Tibial artery (tissue), 4 donors: ENCODE measurements at places on chromosomes 5 and 9.
A peak's percentile ranks its signal among the peaks of the same experiment; 100 is the strongest.

- peak overlapping the region; percentile 46 for H3K27ac ChIP-seq
- no peaks in the 10 kb centered on the region for H3K36me3 ChIP-seq
- peaks cover 20% of the 10 kb centered on the region for H3K4me1 ChIP-seq
- DNase-seq: peak; percentile 56
- H3K27me3 ChIP-seq: no peaks in the 10 kb centered on the region
Measured at GRCh38 chr9:128242828-128243214, 33.0 kb downstream of the GOLGA2 start.

DNA sequence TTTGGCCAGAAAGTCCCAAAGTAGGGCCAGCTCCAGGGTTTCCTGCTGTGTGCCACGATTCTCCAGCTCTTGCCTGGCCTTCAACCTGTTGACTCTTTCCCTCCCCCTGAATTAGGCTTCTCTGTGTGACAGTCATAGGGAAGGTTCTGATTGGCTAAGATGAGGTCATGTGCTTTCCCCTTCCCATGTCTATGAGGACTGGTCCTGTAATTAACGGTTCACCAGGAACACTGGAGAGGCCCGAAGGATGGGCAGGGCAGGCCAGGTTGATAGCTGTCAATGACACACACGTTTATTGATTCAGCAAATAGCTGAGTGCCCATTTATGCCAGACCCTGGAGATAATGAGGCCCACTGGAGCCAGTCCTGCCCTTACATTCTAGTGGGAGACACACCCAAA lies 9.0 kb upstream of the PRR7 start:
- no peak for DNase-seq
- no peaks in the 10 kb centered on the region for H3K27me3 ChIP-seq
- H3K27ac ChIP-seq: no peak overlapping the region

DNA sequence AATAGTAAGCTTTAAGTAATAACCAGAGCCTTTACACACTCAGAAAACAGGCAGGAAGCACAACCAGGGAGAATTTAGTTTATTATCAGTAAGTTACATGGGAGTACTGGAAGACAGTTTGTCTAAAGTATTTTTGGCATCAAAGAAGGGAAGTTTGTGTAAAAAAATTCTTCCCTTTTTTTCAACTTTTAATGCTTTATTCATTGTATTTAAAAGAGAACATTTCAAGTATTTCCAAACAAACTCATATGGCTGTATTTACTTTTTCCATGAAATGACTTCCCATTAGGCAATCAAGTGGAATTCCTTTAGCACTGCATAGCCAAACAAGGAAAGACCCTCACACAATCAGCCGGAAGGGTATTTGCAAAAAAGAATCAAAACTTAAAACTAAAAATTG lies 26.7 kb downstream of the RNF145 start:
- H3K4me1 ChIP-seq: no peaks in the 10 kb centered on the region
- no peak overlapping the region for H3K4me3 ChIP-seq
- no peaks in the 10 kb centered on the region for H3K27me3 ChIP-seq
- H3K27ac ChIP-seq: no peak overlapping the region
- DNase-seq: no peak
- H3K36me3 ChIP-seq: no peaks in the 10 kb centered on the region

DNA sequence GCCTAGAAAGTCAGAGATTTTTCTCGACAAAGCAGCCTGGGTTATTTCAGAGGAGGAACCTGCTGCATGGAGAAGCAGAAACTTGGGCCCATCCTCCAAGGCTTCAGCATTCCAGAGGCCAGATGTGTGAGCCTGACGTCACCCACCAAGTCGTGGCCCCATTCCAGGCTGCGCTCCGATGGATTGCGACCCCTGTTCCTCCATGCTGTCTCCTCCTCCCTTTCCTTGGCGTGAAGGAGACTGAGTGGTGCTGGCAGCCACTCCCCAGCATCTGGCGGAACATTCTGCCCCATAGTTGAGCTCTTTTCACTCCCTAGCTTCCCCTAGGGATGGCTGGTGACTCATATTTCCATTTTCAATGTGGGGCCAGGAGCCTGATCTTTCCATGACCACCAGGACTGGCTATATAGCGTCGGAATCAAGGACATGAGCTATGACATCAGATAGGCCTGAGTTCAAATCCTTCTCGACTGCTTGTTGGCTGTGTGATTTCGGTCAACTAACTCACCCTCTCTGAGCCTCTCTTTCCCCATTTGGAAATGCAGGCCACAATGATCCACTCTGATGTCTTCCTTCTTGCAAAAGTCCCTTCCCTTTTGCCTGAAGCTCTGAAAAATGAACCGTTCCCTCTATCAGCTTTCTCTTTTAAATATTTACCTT lies 24.5 kb upstream of the DUSP1 start:
- peak; percentile 97 for DNase-seq
- H3K4me1 ChIP-seq: peaks cover 6% of the 10 kb centered on the region
- no peaks in the 10 kb centered on the region for H3K36me3 ChIP-seq
- no peak overlapping the region for H3K4me3 ChIP-seq
- peak overlapping the region; percentile 90 for H3K27ac ChIP-seq

GRCh38 chr5:146249801-146250200 lies 46.4 kb downstream of the RBM27 start:
- no peak for DNase-seq
- H3K4me3 ChIP-seq: no peak overlapping the region

DNA sequence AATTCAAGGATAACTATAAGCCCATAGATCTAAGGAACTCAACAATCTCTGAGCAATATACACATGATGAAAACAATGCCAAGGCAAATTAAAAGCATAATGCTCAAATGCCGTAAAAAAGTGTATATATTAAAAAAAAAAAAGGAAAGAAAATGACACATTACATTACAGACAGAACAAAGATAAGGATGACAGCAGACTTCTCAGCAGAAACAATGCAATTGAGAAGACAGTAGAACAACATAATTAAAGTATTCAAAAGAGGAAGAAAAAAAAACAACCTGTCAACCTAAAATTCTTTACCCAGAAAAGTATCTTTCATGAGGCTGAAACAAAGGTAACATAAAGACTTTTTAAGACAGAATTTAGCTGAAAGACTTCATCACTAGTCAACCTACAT lies 591.7 kb downstream of the ZNF608 start:
- H3K4me1 ChIP-seq: no peaks in the 10 kb centered on the region
- no peak overlapping the region for H3K4me3 ChIP-seq
- H3K27me3 ChIP-seq: no peaks in the 10 kb centered on the region
- H3K27ac ChIP-seq: no peak overlapping the region
- H3K36me3 ChIP-seq: no peaks in the 10 kb centered on the region
- DNase-seq: no peak

GRCh38 chr9:76901801-76902200 lies 4.1 kb downstream of the PRUNE2 start:
- H3K4me3 ChIP-seq: peak overlapping the region; percentile 71
- no peaks in the 10 kb centered on the region for H3K27me3 ChIP-seq
- H3K4me1 ChIP-seq: peaks cover 80% of the 10 kb centered on the region
- DNase-seq: no peak

GRCh38 chr9:108707120-108707519 lies 148.7 kb downstream of the ACTL7B start:
- H3K27me3 ChIP-seq: no peaks in the 10 kb centered on the region
- H3K36me3 ChIP-seq: no peaks in the 10 kb centered on the region
- no peak overlapping the region for H3K4me3 ChIP-seq
- no peak overlapping the region for H3K27ac ChIP-seq

DNA sequence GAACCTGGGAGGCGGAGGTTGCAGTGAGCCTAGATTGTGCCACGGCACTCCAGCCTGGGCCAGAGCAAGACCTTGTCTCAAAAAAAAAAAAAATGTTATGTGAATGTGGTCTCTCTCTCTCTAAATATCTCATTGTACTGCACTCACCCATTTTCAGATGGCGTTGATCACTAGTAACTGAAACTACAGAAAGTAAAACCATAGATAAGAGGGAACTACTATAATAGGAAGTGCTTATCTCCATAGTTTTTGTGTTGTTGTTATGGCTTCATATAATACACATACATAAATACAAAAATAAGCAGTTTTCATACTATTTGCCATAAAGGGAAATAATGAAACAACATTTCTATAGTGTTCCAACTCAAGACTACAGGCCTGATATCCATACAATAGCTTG lies 9.1 kb downstream of the IL31RA start:
- H3K27me3 ChIP-seq: no peaks in the 10 kb centered on the region
- no peak for DNase-seq
- no peaks in the 10 kb centered on the region for H3K4me1 ChIP-seq
- no peak overlapping the region for H3K27ac ChIP-seq
- H3K4me3 ChIP-seq: no peak overlapping the region

DNA sequence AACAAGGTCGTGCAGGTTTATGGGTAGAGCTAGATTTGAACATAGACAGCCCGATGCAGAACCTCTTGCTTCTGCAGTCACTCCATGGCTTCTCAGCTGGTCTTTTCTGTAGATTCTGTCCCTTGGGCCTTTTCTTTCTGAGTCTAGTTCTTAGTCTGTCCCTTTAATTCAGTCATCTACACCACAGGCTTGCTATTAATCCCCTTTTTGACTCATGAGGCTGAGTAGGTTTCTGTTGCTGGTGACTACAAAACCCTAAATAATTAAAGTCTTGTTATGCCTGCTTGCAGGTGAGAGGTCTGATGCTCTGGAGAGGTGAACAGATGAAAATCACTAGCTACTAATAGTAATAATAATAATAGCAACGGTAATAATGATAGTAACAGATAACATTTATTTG lies 19.3 kb upstream of the STRBP start:
- no peak for DNase-seq
- H3K4me3 ChIP-seq: no peak overlapping the region
- H3K4me1 ChIP-seq: no peaks in the 10 kb centered on the region
- no peak overlapping the region for H3K27ac ChIP-seq

- H3K4me1 ChIP-seq: peaks cover 17% of the 10 kb centered on the region
- peaks cover 32% of the 10 kb centered on the region for H3K36me3 ChIP-seq
- H3K4me3 ChIP-seq: no peak overlapping the region
- H3K27me3 ChIP-seq: no peaks in the 10 kb centered on the region
- no peak for DNase-seq
Measured at GRCh38 chr9:128565578-128565977, 13.2 kb downstream of the SPTAN1 start.

- no peaks in the 10 kb centered on the region for H3K27me3 ChIP-seq
- no peak overlapping the region for H3K4me3 ChIP-seq
- H3K27ac ChIP-seq: no peak overlapping the region
Measured at GRCh38 chr5:107930092-107930491, 259.4 kb upstream of the EFNA5 start.

GRCh38 chr5:45774528-45774927 lies 78.3 kb upstream of the HCN1 start:
- DNase-seq: no peak
- H3K4me3 ChIP-seq: no peak overlapping the region
- no peaks in the 10 kb centered on the region for H3K27me3 ChIP-seq
- H3K4me1 ChIP-seq: no peaks in the 10 kb centered on the region
- no peak overlapping the region for H3K27ac ChIP-seq

- H3K36me3 ChIP-seq: no peaks in the 10 kb centered on the region
- no peaks in the 10 kb centered on the region for H3K27me3 ChIP-seq
- no peak overlapping the region for H3K27ac ChIP-seq
- DNase-seq: no peak
- peaks cover 7% of the 10 kb centered on the region for H3K4me1 ChIP-seq
Measured at GRCh38 chr9:82600536-82601292, 462.2 kb downstream of the RASEF start.

DNA sequence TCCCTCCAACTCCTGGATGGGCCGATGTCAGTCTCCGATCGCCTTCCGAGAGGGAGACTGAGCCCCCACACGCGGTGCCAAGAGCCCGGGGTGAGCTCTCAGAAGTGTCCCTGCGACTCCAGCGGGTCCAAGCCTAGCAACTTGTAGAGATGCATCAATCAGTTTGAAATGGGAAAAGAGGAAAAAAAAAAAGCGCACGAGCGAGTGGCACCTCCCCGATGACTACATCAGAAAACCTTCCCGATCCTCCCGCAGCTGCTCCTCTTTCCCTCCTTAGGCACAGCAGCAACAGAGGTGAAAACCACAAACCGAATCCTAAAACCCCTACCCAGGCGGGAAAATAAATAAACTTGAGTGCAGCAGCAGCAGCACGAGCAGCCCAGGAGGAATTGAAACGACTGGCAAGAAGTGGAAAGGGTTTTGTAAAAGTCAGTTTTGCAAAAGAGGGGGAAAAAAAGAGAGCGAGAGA lies 1.0 kb upstream of the EFNA5 start:
- peaks cover 22% of the 10 kb centered on the region for H3K4me1 ChIP-seq
- no peaks in the 10 kb centered on the region for H3K36me3 ChIP-seq
- DNase-seq: no peak
- H3K27ac ChIP-seq: peak overlapping the region; percentile 88

DNA sequence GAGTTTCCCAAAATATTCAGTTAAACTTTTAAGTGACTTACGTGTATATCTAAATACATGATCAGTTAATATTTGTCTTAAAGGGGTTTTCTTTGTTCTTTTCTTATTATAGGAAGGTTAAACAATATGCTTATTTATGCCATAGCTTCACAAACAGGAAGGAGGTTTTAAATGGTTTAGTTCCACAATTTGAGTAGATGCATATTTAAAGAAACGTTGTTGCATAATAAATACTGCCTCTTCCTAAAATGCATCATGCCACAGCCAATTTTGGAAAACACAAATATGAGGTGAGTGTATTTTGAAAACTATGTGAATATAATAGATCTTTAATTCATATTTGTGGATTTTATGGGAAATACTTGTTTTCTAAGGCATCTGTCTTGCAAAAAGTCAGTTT lies 2.5 kb upstream of the ADRB2 start:
- H3K36me3 ChIP-seq: no peaks in the 10 kb centered on the region
- peaks cover 37% of the 10 kb centered on the region for H3K4me1 ChIP-seq
- DNase-seq: no peak
- no peaks in the 10 kb centered on the region for H3K27me3 ChIP-seq
- no peak overlapping the region for H3K27ac ChIP-seq

GRCh38 chr5:130183115-130183514 lies 278.9 kb downstream of the CHSY3 start:
- H3K27ac ChIP-seq: no peak overlapping the region
- H3K4me3 ChIP-seq: no peak overlapping the region
- no peaks in the 10 kb centered on the region for H3K27me3 ChIP-seq
- no peak for DNase-seq
- H3K36me3 ChIP-seq: no peaks in the 10 kb centered on the region
- no peaks in the 10 kb centered on the region for H3K4me1 ChIP-seq

DNA sequence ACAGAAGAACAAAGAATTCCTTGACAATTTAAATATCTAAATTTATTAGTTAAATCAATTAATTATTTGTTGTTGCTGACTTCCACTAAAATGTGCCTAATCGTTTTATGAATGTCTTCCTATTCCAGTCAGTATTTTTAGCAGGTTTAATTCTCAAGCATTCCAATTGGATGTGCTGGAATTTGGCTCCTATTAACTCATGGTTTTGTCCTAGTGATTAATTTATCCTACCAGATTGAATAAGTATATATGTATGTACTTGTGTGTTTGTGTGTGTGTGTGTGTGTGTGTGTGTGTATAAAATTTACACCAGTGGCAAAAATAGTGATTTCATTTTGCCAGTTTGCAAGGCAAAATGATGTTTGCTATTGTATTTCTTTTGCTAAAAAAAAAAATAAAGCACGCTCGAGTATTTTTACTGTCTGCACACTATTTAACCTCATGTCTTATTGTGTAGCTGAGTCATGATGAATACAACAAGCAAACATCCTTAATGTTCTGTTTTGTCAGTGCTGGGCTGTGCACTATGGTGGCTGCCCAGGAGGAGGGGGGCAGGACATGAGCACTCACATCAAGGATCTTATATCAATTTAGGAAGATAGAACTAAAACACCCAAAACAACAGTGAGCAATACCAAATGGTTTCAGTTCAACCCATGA lies 375.5 kb downstream of the PDE4D start:
- H3K4me3 ChIP-seq: no peak overlapping the region
- no peaks in the 10 kb centered on the region for H3K27me3 ChIP-seq
- H3K27ac ChIP-seq: no peak overlapping the region
- no peaks in the 10 kb centered on the region for H3K36me3 ChIP-seq

- no peak overlapping the region for H3K27ac ChIP-seq
- no peaks in the 10 kb centered on the region for H3K27me3 ChIP-seq
- no peak overlapping the region for H3K4me3 ChIP-seq
Measured at GRCh38 chr5:134510970-134511795, 14.3 kb upstream of the JADE2 start.
